ENCODE measurements at places on chromosomes 2 and 18. TPM values are rescaled to one million over a fixed set of nuclear protein-coding genes. Genes with fewer than 3 reads are reported as not detected.
A peak's percentile ranks its signal among the peaks of the same experiment; 100 is the strongest.

DNA sequence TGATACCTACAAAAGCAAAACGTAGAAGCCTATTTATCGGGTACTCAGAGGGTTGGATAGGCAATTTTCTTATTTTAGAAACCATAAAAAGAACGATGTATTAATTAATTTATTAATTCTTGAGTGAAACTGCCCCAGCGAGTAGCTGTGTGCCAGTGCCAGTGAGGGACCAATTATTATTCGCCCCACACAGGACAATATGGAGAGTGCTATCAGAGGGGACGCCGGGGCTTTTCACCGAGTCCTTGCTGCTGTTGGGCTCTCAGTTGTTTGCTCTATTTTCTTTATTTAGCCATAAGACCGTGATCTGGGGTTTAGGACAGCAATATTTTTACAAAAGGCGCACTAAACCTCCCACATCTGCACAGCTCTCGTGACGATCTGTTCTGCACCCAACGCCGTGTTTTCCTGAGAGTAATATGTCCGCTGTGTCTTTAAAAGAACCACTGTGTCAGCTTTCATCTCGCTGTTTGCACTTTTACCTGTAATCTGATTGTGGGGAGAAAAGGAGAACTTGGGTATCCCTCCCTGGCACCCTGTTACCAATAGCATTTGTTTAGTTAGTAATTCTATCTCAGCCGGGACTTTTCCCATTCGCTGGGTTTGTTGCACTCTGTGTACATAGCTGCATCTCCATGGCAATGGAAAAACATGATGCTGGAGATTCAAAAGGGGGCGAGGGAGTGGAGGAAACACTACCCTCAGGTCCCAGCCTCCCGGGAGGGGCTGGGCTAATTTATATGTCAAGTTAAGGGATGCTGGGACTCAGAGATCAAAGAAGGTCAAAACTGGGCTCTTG lies 30.1 kb upstream of the ZNF516 start:
- ATAC-seq = peak; percentile 72

- ATAC-seq = no peak
Measured at GRCh38 chr2:238720232-238720672, 127.6 kb upstream of the TWIST2 start.

DNA sequence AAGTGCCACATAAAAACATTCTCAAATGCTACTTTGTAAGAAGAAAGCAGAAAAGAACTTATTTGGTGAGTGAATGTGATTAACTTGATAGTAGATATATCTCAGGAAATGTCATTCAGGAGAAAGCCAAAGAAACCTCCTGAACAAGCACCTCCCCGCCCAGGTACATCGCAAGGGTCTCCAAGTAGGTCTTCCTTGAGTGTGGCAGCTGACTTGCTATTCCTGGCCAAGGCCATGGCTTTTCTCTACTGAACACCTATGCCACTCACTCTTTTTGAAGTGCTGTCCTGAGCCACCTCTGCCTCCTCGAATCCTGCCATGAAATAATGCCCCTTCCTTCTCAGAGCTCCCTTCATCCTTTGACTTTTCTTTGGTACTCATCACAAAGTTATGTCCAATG lies 54.0 kb downstream of the NDUFA10 start:
- no peak for ATAC-seq

The MROH2A gene
- total RNA-seq = not detected

The DES gene
- total RNA-seq = 1.0 TPM

The COLEC12 gene
- 5.4 TPM for total RNA-seq

The PPP1R1C gene
- not detected for total RNA-seq

Data from motor neuron (in vitro differentiated cells).